ENCODE measurements at places on chromosomes 7 and 10.

- no peak for DNase-seq
Measured at GRCh38 chr10:129653861-129654260, 186.8 kb downstream of the MGMT start.

GRCh38 chr10:10644008-10644646 lies 373.5 kb upstream of the CELF2 start:
- DNase-seq = no peak

DNA sequence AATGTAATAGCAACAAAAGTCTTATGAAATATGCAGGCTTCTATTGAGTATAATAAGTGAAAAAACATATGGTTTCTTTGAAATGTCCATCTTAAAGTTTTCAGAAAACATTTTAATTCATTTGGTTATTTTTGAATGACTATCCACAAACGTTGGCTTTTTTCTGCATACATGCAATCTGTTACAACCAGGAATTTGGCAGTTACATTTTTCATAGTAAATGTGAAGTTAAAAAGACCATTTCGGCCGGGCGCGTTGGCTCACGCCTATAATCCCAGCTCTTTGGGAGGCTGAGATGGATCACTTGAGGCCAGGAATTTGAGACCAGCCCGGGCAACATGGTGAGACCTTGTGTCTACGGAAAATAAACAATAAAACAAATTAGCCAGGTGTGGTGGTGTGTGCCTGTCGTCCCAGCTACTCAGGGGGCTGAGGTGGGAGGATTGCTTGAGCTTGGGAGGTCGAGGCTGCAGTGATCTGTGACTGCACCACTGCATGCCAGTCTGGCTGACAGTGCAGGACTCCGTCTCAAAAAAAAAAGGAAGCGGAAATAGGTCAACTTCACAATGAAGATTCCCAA lies 73.9 kb upstream of the NMT2 start:
- DNase-seq = peak; percentile 11

DNA sequence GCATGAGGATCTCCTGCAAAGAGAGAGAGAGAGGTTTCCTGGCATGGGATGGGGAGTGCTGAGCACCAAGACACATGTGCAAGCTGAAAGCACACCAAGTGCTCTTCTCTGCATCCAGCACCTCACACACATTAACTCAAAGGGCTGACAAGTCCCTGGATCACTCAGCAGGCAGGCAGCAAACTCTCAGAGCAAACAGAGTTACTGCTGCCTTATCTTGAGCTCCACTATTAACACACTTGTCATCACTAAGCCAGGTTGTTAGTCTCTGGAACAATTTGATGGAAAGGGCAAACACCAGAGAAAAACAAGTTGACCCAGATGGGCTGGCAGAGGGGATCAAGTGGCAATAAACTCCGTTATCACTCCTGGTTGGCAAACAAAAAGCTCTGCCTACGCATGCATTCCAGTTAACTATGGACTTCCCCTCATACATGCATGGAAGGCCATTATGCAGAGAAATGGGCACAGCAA lies 349.9 kb downstream of the KCNMA1 start:
- DNase-seq = no peak

- no peak for DNase-seq
Measured at GRCh38 chr10:28293236-28294168, 9.4 kb downstream of the MPP7 start.

DNA sequence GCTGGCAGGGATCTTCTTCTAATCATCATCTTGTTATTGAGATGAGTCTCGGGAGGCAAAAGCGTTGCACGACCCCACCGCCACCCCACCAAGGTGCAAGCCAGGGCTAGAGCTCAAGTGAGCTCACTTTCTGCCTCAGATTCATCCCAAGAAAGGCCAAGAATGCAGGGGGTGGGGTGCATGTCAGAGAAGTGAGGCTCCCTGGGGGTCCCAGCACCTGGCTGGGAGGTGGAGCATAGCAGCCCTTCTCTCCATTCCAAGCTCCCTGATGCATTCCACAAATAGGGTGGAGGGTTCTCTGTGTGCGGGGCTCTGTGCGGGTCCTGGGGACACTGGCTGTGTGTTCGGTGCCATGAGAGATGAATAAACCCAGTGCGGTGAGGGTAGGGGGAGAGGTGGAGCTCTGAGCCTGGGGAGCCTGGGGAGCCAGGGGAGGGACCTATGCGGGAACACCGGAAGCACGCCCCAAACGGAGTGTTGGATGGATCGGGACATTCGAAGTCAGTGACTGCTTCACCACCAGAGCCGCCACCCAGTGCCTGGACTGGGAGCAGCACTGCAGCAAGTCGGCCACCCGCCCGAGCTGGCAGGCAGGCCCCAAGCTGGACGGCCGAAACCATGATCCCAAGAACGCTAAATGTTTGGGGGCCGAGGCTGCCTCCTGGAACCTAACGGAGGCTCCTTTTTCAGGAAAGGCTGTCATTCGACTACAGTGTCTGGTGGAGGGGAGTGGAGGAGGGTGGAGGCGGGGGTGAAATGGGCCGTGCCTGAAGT lies 17.9 kb upstream of the HMX3 start:
- peak; percentile 42 for DNase-seq

DNA sequence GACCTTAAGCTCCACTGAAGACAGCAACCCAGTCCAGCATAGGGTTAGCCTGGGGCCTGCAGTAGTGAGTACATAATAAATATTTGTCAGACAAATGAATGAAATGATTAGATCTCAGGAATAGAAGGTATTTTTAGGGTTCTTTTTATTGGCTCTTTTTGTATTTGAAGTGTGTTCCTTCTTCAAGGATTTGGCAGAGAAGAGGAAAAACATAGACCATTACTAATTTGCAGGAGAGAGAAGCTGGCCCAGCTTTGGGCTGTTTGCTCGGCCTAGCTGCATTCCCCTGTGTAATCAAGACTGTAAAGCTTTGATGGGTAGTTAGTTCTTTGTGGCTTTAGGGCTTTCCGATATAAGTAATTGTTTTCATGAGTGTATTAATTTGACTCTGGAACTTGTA lies 64.2 kb downstream of the CNNM2 start:
- no peak for DNase-seq

DNA sequence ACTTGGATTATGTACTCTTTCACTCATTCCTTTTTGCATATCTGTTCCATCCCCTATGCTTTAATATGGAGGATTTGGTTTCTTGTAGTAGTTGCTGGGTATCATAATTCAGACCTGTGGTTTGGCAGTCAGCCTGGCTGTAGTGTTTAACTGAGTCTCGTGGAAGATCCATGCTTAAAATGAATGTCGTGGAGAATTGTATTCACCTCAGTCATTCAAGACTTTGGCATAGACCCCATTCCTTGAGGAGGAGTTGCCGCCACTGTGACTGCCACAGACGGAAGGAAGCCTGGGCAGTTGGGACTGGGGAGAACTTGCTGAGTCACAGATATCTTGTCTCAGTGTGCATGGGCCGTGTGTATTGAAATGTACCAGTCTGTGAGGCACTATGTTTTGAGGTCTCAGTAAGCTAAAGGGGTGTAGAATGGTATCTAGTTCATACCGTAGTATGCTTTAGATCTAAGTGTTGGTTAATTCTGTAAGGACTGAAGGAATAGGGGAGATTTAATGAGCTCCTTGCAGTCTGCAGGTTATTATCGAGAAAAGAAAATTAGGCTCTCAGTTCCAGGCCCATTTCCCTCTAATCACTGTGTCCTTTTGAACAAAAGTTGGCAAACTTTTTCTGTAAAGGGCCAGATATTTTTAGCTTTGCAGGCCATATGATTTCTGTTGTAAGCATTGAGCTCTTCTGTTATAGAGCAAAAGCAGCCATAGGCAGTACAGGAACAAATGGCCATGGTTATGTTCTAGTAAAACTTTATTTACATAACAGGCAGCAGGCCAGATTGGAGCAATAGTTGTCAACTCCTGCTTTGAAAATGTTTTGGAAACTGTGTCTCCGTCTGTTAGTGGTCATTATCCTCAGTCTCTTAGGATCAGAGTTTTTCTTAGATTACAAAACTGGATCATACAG lies 76.8 kb downstream of the TPST1 start:
- DNase-seq = no peak

GRCh38 chr7:92785923-92786322 lies 50.5 kb downstream of the CDK6 start:
- no peak for DNase-seq

GRCh38 chr10:21885940-21886339 lies 117.6 kb downstream of the DNAJC1 start:
- DNase-seq = no peak

DNA sequence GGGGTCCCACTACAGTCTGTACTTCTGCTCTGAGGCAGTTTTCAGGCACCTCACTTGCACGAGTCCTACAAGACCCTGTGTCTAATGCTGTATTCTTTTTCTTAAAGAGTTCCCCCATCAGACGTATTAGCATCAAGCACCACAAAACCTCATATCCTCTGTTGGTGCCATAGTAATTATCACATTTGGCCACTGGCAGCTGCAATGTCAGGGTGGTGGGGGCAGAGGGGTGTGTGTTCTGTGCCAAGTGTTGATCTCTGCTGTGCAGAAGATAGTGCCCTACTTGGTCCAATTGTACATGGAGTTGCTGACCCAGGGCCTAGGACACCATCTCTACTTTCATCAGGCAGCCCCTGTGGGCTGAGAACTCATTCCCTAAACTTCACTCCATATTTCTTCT lies 20.0 kb upstream of the JAZF1 start:
- no peak for DNase-seq

DNA sequence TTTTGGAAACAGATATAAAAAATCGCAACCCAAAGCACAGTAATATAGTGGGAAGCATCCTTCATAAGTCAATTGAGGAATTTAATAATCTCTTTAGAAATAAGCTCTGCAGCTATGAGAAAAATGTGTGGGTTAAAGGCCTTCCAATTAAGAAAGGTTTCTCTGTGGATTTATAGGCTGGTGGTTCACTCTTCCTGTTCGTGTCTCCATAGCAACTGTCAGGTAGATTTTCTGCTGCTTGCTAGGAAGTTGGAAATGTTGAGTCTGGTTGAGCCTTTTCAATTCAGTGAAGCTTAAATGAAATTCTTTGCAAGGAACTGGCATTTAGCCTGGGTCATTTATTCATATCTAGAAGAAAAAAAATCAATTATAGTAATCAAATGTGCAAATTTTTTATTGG lies 652.8 kb upstream of the CELF2 start:
- no peak for DNase-seq

- DNase-seq = no peak
Measured at GRCh38 chr7:69674701-69675182, 76.5 kb downstream of the AUTS2 start.

DNA sequence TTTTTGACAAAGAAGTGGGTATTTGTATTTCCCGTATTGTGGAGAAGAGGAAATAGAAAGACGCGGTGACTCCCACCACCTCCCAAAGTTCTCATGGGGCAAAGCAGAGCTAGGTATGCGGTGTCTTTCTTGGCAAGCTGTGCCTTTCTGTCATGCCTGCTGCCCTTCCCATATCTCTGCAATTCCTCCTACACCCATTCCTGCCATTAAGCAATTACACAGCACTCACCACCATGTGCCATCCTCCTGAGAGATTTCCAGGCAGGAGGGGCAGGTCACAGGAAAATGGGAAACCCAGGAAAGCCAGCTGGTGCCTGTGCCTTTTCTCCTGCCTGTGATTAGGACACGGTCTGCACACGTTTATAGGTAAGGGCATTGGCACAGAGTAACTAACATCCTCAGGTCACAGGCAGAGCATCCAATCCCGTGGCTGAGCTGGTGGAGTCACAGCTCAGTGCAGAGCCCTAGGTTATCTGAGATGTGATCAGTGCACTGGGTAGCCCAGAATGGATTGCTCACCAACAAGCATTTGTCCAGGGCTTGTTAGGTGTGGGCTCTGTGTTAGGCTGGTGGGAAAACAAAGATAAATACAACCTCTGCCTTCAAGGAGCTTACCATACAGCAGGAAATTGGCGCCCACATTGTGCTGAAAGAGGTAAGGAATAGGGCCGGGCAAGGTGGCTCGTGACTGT lies 9.4 kb upstream of the CRTAC1 start:
- no peak for DNase-seq

DNA sequence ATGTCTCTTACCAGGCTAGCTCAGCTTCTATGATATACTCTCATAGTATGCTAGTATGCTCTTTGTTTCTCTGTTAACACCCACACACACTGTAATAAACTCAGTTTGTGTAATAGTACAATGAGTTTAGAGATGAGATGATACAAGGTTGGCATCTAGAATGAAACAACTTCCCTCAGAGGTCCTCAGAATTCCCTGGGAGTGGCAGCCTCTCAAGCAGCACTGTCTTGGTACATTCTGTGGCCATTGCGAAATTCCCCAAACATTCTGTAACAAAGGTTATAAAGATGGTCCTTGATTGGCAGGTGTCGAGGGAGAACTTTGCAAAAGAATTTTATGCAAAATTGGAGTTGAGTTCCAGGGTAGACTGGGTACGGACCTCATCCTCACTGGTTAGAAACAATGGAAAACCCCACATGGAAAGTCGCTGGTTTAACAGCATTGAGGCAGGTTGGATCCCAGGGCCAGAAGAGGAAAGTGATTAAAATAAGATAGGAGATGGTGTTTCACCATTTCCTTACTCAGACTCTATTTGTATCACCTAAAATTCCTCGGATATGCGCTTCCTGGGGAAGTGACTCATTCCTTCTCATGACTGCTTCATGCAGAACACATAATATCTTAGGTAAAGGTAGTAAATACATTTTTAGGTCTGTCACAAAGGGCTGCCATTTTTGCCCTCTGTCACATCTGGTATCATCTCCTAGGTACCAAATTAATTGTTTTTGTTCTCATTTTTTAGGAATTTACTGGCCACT lies 657.8 kb downstream of the SORCS1 start:
- no peak for DNase-seq

- DNase-seq = no peak
Measured at GRCh38 chr7:10257438-10257837, 716.2 kb upstream of the PHF14 start.

- DNase-seq = peak; percentile 47
Measured at GRCh38 chr10:102642736-102643335, 1.4 kb upstream of the TRIM8 start.

GRCh38 chr10:63707254-63707910 lies 186.2 kb downstream of the REEP3 start:
- no peak for DNase-seq

- no peak for DNase-seq
Measured at GRCh38 chr7:51700593-51701215, 384.1 kb upstream of the COBL start.

DNA sequence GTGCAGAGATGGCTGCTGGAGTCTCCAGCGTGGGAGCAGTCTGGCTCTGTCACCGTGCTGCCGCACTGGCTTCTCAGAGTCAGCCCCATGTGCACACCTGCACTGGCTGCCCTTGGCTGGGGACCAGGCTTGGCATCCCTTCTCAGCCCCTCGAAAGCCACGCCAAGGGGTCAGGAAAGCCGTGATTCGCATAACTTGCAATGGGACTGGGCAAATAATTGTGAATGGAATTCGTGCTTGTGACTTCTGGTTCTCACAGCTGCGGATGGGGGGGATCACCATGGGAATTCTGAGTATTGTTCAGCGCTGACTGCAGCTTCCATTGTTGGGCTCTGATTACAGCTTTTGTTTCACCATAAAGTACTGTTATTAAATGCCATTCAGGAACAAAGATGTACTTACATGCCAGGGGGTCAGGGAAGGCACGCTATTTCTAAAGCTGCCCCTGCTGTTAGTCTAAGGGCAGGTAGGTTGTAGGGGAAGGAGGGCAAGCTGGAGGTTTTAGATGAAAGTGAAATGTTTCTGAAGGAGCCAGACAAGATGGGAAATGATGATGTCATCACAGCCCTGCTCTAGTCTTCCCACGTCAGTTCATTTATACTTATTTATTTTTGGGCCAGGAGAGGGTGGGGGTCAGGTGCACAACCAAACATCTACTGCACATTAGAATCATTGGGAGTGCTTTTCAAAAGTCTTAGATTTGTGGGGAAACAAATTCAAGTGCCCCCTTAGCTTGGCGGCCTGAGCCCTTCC lies 5.8 kb upstream of the PLEKHA1 start:
- no peak for DNase-seq

- DNase-seq = no peak
Measured at GRCh38 chr10:130808686-130809085, 502.8 kb downstream of the TCERG1L start.

- no peak for DNase-seq
Measured at GRCh38 chr10:69957886-69958555, 94.6 kb upstream of the MACROH2A2 start.
